GM12878 (cell line): ENCODE measurements at places on chromosomes 12 and 14.

- DNase-seq = no peak
These were observed 10.9 kb downstream of the WASHC3 start for GRCh38 chr12:102050660-102051430.

DNA sequence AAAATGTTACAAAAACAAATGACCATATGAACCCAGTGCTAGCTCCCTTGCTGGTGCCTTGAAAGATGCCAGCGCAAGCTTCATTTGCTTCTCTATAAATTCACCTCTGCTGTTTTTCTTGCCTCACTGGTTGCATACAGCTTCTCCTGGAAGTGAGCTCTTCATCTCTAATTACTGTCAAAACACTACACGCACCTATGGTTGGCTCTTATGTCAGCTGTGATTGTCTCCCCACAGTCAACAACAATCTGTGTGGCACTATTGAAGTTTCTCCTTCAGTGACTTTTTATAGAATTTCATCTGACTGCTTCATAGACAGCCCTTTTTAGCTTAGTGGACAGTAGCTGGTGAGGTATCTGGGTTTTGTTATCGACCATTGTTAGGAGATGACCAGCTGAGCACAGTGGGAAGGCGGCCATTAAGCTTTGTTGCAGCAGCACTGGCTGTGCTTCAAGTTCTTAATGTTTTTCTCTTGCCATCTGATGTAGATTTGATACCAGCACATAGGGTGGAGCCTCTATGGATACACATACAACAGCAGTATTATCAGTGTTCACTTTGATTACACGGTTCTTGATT, 131.8 kb downstream of the KITLG start:
- DNase-seq = no peak

DNA sequence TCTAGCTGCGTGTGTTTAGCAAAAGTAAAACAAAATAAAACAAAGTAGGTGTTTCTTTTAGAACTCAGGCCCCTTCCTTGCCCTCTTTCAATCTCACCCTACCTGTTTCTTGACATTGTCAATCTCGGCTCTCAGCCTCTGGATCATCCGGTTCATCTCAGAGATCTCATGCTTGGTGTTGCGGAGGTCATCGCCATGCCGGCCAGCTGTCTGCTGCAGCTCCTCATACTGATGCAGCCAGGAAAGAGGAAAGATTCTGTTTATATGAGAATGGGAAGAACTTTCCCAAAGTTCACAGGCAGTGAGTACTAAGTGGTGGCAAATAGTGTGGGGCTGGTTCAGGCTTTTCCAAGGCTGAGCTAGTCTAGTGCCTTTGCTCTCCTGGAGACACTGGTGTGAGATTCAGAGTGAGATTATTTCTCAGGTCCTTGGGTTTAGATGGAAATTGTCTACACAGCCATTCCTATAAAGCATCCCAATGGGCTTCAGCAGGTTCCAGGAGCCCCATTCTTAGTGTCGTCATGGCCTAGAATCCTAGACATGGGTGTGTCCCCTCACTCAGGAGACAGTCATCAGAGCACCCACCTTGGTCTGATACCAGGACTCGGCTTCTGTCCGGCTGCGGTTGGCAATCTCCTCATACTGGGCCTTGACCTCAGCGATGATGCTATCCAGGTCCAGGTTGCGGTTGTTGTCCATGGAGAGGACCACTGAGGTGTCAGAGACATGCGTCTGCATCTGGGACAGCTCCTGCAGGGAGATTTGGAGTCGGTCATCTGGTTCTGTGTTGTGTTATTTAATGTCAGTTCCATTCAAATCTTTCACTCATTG, 3.0 kb downstream of the KRT5 start:
- no peak for DNase-seq

GRCh38 chr12:70007687-70008086, 182.7 kb downstream of the MYRFL start:
- no peak for DNase-seq
